ENCODE measurements at places on chromosomes 4 and X.

GRCh38 chrX:40663880-40664630, 16.7 kb upstream of the CXorf38 start:
- no peak for DNase-seq

- no peak for DNase-seq
These were observed 63.2 kb downstream of the ANAPC10 start for GRCh38 chr4:145034727-145035211.

- no peak for DNase-seq
These were observed 107.6 kb upstream of the STK26 start for GRCh38 chrX:131915488-131915887.

DNA sequence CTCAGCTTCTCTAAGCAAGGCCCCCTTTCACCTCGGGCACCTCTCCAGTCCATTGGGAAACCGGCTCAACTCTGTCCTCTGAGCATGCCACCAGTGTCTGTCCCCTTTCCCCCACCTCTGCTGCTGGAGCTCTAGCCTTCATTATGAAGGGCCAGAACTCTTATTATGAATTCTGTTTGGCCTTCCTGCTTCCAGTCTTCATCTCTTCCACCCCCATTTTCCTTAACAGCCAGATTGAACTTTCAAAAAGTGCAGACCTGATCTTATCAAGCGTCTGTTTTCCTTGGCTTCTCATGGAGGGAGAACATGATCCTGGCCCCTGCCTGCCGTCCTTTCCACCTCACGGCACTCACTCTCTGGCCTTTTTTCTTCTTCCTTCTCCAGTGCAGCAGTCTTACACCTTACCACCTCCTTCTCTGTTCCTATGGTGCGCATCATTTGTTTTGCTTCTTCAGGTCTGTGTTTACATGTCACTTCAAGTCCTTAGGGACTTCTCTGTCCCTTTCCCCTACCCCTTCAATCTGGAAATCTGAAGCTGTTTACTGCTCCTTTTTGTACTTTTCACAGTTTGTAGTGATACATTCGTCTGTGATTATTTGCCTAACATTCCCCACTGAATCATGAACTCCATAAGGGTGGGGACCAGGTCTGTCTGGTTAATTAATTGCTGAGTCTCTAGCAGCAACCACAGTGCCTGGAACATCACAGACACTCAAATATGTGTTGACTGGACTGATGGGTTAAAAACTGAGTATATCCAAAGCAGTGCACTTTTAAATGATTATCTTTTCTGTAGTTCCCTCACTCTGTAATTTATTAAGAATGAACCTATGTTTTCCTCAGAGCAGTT, 55.8 kb downstream of the FNIP2 start:
- no peak for DNase-seq

DNA sequence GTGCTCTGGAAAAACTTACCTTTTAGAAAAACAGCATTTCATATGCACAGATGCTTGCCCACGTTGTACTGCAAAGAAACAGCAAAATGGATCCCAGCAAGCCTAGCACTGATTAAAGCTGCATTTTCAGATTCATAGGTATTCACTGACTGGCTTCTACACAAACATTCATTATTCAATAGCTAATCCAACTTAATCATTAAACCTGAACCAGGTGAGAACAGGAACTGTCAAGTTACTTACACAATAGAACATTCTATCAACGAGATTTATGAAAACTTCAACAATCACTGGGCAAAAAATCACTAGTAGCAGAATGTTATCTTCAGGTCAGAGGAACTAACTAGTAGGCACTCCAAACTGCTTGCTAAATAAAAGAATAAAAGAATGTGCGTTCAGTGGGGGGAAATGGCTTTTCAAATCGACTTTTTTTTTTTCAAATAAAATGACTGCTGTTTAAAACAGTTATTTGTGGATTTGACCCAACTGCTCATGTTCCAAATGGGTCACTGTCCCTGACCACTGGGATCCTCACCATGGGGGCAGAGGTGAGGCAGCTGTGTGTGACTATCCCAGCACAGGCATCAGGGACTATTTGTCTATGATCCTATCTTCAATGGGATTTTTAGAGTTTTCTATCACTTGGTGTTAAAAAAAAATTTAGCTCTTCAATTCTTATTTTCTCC, 42.3 kb downstream of the STX18 start:
- no peak for DNase-seq
